Astrocyte of the hippocampus (primary cell): ENCODE measurements at places on chromosomes 16 and 17.

DNA sequence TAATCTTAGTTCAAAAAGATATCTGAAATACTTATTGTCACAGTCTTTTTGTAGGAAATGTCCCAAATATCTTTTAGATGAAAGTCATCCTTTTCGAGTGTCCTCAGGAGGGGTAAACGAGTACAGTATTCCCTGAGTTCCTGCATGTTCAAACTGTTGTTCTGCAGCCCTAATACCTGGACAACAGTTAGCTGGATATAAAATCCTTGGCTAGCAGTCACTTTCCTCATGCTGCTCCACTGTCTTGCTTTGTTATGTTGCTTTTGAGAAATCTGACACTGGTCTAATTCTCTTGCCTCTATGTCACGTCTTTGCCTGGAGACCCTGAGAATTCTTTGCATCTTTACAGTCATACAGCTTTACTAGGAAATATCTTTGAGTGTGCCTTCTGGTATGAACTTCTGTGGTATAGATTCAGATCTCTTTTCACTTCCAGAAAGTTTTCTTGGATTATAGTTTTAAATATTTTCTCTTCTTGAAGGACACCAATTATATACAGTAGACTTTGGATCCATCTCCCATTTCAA lies 9.5 kb downstream of the MBTD1 start:
- DNase-seq, result no peak

- peak; percentile 98 for DNase-seq
Measured at GRCh38 chr17:71828182-71828596, 292.6 kb upstream of the SOX9 start.

- peak; percentile 51 for DNase-seq
Measured at GRCh38 chr17:76204277-76204676, 36.0 kb downstream of the RNF157 start.

DNA sequence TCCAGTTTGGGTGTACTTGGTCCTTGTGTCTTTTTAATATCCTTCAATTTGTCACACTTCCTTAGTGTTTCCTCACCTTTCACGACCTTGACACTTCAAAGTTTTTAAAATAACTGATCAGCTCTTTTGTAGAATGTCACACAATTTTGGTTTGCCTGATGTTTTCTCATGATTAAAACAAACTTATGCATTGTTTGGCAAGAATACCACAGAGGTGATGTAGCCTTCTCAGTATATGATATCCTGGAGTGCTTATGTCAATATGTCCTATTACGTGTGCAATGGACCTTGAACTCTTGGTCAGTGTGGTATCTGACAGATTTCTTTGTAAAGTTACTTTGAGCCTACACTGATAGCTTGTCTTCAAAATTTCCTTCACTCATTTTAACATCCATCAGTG lies 297.4 kb downstream of the CNTNAP4 start:
- DNase-seq, result no peak

GRCh38 chr16:2026461-2027023 lies at the start of gene NHERF2:
TSS of gene NHERF2 (plus strand) at chr16:2026902. CDS start at chr16:2027006, 104 bp downstream.
- peak; percentile 69 for DNase-seq

DNA sequence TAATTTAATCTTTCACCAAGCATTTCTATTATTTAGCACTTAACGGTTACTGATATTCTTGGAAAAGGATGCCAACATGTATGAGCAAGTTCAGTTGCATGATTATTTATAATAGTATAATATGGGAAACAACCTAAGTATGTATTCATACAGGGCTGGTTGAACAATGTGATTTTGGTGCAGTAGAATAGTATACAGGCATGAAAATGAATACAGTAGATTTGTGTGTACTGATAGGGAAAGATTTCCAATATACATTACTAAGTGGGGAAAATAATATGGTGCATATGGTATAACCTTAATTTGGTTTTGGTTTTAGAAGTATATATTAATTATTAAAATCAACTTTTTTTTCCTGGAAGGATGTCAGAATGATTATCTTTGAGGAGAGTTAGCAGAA lies 109.1 kb downstream of the SPECC1 start:
- DNase-seq, result no peak

GRCh38 chr16:14236401-14236800 lies 165.3 kb downstream of the MRTFB start:
- no peak for DNase-seq

DNA sequence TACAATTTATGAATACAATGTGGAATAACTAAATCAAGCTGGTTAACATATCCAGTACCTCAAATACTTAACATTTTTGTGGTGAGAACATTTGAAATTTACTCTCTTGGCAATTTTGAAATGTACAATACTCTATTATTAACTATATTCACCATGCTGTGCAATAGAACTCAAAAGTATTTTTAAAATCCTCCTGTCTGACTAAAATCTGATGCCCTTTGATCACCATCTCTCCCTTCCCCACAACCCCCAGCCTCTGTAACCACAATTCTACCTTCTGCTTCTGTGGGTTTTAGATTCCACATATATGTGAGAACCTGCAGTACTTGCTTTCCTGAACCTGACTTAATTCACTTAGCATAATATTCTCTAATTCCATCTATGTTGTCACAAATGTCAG lies 71.6 kb upstream of the ALOX12 start:
- peak; percentile 30 for DNase-seq

- peak; percentile 43 for DNase-seq
Measured at GRCh38 chr16:66569827-66570405, 3.7 kb downstream of the CMTM1 start.

- no peak for DNase-seq
Measured at GRCh38 chr17:77905766-77906165, 52.7 kb upstream of the TNRC6C start.

DNA sequence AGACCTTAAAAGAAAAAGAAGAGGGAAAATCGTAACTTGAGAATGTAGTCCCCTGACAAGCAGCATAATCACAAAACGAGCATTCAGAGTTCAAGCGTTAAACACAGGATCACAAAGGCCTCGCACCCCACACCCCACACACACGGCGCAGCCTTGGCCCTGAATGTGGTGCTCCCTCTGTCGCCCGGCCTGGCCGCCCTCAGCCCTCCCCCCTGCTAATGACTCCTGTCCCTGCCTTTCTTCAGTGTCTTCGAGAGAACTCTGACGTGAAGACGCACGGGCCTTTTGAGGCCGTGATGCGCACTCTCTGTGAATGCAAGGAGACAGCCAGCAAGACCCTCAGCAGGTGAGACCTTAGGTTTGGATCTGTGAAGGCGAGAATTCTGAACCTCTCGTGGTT lies 47.5 kb upstream of the ENDOV start:
- DNase-seq, result no peak

DNA sequence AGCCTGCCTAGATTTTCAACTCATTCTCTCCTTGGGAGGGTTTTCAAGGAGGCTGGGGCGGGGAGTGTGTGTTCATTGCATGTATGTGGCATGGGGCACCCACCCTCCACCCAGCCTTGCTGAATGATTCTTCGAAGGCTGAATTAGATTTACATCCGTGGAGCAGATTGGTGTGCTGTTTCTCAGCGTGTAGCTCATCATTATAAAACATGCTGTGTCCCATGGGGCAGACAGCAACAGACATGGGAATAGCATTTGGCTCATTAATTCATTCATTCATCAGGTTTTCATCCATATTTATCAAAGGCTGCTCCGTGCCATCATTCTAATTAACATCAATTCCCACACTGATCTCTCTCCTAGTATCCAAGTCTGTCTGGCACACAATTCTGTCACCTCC lies 10.6 kb upstream of the CD300A start:
- no peak for DNase-seq

- DNase-seq, result no peak
Measured at GRCh38 chr16:22086440-22086839, 5.9 kb upstream of the VWA3A start.

DNA sequence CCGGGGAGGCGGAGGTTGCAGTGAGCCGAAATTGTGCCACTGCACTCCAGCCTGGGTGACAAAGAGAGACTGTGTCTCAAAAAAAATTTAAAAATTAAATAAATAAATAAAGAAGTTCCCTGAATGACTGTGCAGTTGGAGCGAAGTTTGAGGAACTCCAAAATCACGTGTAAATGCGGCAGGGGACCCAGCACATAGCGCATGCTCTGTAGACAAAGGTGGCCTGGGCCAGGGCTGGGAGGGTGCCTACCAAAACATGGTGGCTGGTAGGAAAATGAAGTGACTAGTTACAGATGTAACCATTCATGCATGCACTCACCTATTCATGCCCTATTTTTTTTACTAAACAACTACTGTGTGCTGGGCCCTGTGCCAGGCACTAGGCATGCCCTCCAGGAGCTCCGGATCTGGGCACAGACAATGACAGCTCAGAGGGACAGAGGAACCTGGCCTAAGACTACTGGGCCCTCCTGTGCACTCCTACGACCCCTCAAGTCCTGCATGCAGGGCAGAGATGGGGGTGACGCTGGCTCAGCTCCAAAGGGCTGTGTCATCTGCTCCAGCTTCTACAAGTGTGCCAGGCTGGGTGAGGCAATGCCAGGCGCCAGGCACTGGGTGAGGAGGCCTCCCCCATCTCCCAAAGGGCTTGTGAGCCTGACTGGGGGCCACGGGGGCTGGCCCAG lies 65.3 kb downstream of the RMI2 start:
- DNase-seq, result peak; percentile 23

DNA sequence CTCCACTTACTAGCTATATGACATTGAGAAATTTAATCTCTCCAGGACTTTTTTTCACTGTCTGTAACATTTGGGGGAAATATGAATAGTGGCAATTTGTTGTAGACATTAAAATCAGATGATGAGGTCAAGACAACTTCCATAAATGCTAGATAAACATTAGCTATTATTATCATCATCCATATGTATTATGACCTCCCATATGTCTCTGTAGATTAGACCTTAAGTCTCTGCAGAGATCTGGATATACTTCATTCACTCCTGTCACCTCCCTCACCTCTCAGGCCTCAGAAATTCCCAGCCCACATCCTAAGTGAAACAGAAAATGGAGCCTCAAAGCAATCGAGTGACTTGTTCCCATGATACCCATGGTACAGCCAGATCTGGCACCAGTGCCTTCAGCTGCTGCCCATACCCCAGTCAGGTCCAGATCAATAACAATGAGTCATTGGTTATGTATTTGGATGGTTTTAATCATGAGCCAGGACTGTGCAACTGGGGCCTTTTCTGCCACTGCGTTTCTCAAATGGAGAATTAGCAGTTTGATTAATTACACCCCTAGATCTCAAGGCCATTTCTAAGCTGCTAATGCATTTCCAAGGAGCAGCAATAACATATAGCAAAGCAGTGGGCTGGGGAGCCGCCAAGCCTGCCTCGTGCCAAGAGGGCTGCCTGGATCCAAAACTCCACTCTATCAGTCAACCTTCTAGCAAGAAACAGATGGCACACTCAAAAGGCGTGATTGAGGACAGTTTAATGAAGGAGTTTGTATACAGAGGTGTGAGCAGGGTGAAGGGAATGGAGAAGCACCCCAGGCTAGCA lies 2.6 kb upstream of the FDXR start:
- DNase-seq, result no peak

DNA sequence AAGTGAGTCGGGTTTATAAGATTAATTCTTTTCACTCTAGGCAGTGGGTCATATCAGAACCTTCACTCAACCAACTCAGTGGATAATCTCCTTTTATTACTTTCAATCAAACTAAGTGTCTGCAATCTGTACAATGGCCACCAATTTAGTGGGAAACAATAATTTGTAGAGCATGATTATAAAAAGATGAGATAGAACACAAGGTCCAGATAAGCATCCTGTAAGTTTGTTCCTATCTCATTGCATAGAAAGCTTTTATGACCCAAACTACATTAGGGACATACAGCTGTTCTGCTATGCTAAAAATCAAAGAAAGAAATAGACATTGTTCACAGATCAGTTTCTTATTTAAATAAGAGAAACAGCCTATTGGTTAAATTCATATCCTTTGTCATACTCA lies 341.4 kb upstream of the PSMD7 start:
- no peak for DNase-seq

DNA sequence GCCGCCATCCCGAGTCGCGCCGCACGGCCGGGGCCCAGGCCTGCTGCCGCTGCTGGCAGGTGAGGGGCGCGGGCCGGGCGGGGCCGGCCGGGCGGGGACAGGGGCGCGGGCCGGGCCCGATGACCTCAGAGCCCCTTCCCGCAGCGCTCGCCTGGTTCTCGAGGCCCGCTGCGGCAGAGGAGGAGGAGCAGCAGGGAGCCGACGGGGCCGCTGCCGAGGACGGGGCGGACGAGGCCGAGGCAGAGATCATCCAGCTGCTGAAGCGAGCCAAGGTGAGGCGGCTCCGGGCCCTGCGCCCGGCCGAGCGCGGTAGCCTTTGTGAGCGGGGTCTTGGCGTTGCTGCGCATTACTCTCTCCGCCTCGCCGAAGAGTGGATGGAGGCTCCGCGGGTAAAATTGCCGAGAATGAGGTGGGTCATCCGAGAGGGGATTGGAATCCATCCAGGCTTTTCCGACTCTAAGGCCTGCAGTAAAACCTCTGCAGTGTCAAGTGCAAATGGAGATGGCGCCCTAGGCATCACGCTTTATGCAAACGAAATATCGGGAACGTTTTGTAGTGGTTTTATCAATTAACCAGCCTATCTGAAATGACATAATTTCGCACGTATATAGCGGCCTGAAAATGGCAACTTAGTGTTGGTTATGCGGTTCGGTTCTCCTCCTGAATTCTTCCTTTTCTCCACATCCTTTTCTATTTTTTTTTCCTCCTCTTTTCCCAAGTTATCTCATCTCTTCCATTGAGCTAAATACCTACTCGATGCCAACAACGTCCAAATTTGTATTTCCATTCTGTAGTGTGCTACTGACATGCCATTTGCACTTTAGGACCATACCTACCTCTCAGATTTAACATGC lies 577 bp downstream of the TTC19 start:
- no peak for DNase-seq

- DNase-seq, result no peak
Measured at GRCh38 chr17:37133136-37133535, 184.4 kb downstream of the AATF start.

DNA sequence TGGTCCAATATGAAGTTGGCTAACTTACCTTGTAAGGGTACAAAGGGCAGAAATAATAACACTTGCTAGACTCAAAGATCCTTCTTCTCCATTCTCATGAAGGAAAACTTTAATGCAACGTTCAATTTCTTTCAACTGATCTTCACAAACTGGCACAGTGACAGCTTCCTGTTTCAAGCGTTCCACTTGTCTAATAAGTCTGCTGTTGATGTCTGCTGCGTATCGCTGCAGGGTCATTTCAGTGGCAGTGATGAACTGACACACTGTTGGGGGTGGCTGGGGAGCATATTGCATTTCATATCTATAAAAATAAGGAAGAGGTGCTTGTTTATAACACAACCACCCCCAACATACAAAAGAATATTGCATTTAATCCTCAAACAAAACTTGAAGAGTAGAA lies 33.5 kb upstream of the ARL6IP1 start:
- no peak for DNase-seq

DNA sequence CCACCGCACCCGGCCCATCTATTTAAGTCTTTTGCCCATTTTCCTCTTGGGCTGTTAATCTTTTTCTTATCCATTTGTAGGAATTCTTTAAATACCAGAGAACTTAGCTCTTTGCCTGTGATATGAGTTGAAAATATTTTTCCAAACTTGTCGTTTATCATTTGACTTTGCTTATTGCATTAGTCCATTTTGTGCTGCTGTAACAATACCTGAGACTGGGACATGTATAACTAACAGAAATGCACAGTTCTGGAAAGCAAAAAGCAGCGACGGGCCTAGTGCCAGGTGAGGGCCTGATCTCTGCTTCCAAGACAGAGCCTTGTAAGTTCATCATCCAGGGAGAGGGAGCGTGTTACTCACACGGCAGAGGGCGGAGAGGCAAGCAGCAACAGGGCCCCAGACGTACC lies 25.6 kb upstream of the BHLHA9 start:
- peak; percentile 44 for DNase-seq
